ENCODE measurements at places on chromosomes 12 and 14.

GRCh38 chr12:109871668-109872314, 8.6 kb downstream of the GLTP start:
- no peak for DNase-seq

- DNase-seq: no peak
Measured at GRCh38 chr12:15707516-15708199, 81.5 kb downstream of the EPS8 start.

GRCh38 chr12:58189030-58189429, 247.7 kb downstream of the ATP23 start:
- DNase-seq: no peak

DNA sequence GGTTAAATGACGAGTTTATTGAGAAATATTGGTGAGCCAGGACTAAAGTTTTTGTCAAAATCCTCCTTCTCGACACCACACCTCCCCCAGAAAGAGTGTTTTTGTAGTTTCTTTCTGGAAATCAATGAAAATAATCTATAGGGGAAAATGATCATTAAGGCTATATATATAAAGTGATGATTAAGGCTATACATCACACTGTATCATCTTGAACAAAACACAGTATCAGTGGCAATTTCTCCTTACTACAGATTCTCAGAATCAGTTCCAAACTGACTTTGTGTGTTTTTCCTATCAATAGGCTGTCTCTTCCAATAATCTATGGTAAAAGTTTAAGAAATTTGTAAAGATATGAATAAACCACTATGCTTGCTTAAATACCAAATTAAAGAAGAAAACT, 81.7 kb downstream of the IFNG-AS1 start:
- no peak for DNase-seq

- DNase-seq: no peak
Measured at GRCh38 chr12:47945341-47945728, 18.1 kb upstream of the TMEM106C start.

DNA sequence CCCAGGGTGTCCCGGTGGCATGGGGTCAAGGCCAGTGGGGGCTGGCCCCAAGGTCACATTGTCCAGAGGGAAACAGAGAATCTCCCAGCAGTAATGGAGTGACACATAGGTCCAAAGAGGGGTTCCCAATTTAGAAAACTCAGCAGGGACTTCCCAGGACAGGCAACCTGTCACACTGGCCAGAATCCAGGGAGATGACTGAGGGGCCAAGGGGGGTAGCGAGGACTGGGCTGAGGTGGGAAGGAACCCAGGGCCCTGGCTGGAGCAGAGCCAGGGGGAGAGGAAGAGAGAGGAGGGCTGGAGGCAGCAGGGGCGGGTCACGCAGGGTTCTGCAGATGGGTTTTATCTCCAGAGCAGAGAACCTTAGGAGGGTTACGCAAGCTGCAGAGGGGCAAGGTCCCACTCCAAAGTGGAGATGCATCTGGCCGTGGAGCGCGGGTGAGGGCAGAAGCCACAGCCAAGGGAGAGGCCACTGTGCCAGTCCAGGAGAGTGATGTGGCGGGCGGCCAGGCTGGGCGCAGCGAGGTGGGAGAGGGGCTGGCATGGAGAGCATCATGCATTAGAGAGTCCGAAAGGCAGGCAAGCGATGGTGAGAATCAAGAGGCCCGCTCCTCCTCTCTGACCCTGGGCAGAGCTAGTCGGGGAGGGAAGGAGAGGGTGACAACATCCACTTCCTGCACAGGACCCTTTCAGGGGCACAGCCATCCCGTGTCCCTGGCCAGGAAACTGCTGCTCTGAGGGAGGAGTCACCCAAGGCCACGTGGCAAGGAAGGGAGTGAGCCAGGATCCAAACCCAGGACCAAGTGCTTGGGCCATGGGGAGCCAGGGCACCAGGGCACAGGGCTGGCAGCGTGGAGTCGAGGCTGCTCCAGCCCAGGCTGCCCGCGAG, 29.0 kb downstream of the NCOR2 start:
- no peak for DNase-seq

GRCh38 chr14:102497998-102498677, 11.4 kb downstream of the ANKRD9 start:
- DNase-seq: no peak

- no peak for DNase-seq
Measured at GRCh38 chr14:105416671-105417070, 3.0 kb upstream of the MTA1 start.

- no peak for DNase-seq
Measured at GRCh38 chr14:52473557-52473956, 78.7 kb downstream of the TXNDC16 start.

GRCh38 chr14:100732766-100733100, 6.0 kb downstream of the DLK1 start:
- DNase-seq: no peak

GRCh38 chr12:56128670-56129205, 671 bp downstream of the ESYT1 start:
- peak; percentile 22 for DNase-seq

DNA sequence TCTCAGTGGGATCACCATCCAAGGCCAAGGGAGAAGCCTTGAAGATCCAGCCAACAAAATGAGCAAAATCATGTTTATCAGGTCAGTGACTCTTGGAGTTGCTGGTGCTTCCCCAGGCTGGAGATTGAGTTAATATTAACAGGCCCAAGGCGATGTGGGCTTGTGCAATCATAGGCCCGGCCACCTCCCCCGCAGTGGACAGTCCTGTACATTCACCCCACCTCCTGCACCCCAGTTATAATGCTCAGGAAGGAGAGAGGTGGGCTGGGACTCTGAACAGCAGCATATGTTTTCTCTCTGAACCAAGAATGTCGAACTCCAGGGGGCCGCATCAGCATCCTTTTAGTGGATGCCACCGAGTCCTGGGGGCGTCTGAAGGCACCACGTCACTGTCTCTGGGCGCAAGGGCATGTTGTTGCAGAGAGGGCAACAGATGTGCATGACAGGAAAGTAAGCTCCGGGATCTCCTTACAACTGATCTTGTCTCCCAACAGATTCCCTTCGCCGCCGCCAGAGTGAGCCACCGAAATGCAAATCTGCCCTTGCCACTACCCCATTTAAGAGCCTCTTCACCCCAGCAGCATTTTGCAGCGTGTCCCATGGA, 32.2 kb upstream of the SERPINA6 start:
- DNase-seq: no peak

DNA sequence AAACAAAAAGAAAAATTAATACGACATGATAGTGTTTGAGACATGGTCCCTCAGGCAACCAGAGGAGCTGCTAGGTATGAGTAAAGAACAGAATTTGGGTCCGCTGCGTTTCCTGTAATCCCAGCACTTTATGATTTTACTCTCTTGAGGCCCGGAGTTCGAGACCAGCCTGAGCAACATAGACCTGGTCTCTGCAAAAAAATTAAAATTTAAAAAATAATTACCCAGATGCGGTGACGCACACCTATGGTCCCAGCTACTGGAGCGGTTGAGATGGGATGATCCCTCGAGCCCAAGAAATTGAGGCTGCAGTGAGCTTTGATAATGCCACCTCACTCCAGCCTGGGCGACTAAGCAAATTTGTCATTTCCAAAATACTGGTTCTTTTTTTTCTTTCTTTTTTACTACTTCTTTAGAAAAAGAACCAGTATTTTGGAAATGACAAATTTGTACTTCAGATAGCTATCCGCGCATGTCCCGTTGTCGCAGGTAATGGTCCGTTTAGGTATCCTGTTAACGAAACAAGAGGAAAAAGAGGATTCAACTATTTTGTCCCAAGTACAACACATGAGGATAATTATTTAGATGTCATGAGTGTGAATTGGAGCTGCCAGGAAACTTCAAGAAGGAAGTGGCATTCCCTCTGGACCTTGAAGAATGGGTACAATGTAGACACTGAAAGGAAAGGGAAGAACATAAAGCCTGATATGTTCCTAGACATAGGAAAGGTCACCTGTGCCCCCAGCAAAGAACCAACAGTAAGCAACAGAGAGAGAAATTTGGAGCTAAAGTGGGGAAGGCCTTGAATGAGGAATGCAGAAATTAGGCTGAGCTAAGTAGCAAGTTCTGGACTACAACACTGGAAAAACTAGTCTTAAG, 1.2 kb upstream of the HECTD1 start:
- peak; percentile 28 for DNase-seq

DNA sequence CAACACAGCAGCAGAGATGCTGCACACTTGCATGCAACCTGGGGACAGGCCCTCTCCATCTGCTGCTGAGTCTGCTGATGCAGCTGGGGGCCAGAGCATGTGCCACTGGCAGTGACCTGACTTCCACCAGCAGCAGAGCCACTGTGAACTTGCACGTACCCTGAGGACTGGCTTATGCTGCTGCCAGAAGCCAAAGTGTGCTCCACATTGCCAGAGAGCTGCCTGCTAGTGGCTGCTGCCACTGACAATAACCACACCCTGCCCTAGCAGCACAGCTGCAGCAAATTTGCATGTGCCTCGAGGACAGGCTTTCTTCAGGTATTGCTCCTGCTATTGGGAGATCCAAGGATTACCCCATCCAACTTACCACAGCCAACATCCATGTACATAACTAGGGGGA, 4.5 kb upstream of the PRR4 start:
- no peak for DNase-seq

DNA sequence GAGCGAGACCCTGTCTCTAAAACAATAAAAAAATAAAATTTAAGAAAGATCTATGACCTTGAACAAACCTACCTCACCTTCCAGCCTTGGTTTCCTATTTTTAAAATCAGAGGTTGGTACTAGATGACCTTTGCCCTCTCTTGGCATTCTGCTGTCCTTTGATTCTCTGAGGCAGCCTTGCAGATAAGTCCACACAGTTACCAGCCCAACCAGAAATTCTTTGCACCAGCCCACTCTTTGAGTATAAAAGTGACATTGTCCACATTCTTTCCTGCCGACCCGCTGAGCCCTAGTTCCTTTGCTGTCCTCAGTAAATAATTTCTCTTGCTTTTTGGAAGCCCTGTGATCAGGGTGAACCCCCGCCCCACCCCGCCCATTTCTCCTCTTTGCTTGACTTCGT, 150.4 kb downstream of the PHETA1 start:
- no peak for DNase-seq

GRCh38 chr14:68217791-68218340, 398.3 kb downstream of the RAD51B start:
- DNase-seq: no peak

DNA sequence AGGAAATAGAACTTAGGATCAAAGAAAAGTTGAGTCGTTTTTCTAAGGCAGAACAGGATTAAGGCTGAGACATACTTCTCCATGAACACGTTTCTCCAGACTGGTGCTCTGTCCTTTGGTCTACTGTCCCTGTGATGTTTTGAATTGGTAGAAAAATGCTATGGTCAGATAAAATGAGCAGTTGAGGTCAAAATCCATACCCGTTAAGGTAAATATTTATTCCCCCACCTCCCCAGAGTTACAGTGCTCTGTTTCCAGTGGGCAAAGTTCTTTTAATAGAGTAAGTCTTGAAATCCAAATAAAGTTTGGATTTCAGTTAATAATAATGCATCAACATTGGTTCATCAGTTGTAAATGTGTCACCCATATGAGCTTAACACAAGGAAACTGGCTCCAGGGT, 74.5 kb downstream of the PTHLH start:
- DNase-seq: no peak

DNA sequence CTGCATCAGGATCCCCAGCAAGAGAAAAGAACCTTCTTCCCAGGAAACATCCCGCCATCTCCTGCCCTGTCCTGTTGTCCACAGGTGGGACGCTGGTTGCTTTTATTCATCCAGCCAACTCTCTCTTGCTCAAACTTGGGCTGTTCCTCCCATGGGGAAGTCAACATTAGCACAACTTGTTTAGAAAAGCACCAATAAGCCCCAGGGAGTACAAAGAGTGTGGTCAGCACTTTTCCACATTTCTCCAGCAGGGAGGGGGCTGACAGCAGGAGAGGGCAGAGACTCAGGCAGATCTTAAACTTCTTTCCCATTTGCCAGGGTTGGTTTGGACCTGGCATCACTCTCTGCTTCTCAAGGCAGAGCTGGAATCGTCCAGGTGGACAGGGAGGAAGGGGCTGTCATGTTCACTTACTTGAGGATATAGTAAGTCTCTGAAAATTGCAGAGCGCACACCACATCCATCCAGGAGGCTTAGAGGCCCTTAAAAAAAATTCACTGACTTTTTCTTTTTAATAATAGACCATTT, 74.9 kb downstream of the RBM19 start:
- no peak for DNase-seq

DNA sequence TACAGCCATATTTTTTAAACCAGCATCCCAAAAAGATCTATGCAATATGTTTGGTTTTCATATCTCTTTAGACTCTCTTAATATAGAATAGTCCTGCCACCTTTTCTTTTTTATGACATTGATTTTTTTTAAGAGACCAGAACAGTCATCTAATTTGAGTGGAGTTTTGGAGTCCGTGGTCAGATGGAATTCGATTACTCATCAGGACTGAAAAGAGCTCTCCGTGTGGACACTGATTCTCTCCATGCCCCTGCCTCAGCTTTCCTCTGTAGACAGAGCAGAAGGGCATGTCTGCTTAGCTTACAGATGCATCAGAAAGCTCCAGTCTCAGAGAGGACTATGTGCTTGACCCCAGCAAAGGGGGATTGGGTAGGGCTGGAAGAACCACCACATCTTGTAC, 27.8 kb downstream of the SMCO2 start:
- DNase-seq: no peak

GRCh38 chr12:11684393-11684792, 34.9 kb downstream of the ETV6 start:
- DNase-seq: no peak

GRCh38 chr12:38890102-38890855, 15.1 kb downstream of the CPNE8 start:
- DNase-seq: no peak

DNA sequence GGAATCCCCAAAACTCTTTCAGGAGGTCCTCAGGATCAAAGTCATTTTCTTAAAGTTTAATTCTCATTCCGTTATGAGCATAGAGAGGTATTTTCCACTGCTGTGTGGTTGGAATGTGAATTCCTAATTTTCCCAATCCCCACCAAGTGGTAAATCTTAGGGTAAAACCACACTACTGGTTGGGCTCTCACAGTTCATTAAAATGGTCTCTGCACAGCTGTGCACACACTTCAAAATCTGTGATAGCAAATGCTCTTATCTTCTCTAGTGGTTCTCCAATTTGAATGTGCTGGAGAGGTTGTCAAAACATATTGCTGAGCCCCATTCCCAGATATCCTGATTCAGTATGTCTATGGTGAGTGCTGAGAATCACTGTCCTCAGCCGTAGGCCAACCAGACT, 189.1 kb downstream of the BMP4 start:
- DNase-seq: no peak

GRCh38 chr12:29492891-29493290, 4.6 kb downstream of the OVCH1 start:
- DNase-seq: no peak

DNA sequence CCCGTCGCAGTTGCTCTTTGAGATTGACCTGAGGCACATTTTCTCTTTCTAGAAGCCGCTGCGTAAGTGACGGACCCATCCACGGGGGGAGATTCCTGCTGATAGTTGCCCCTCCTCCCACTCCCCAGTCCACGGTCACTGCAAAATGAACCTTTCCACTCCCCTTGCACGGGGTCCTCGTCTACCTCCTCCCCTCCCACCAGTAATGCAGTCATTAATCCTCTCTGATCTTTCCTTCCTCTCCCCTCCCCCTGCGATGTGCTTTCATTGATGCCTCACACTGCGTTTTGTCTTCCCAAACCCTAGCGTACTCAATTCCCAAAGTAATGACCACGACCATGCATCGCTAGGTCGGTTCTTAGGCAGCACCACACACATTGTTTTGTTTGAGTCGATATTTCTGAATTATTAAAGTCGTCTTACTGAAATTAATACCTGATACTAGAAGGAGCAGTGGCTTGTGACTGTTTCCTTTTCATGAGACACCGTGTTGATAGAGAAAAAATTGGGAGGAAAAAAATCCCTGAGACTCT, 857 bp downstream of the ETNK1 start:
- peak; percentile 30 for DNase-seq

- DNase-seq: no peak
Measured at GRCh38 chr12:78194448-78194847, 363.8 kb downstream of the NAV3 start.

GRCh38 chr12:11838403-11838802, 188.9 kb downstream of the ETV6 start:
- no peak for DNase-seq
